ENCODE measurements at places on chromosomes 4 and X.

- DNase-seq = peak; percentile 88
Observed at GRCh38 chr4:94452476-94453371, 982 bp downstream of the PDLIM5 start.

DNA sequence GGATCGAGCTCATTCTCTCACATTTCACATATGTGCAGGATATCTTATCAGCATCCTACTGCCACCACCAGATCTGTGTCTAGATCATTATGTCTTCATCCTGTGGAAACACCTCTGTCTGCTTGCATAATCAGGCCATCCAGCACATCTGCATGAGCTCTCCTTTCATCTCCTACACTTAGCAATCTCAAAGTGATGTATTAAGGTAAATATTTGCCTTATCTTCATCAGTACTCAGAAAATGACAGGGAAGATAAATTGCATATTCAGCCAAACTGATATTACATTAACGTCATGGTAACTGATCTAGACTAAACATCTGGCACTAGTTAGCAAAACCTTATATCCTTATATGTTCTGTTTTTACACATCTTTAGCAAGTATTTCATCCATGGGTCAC, 207.3 kb upstream of the PABPC4L start:
- no peak for DNase-seq

GRCh38 chr4:78788007-78788889, 12.1 kb downstream of the BMP2K start:
- no peak for DNase-seq

GRCh38 chrX:120664081-120664480, 34.2 kb upstream of the C1GALT1C1 start:
- DNase-seq = no peak

DNA sequence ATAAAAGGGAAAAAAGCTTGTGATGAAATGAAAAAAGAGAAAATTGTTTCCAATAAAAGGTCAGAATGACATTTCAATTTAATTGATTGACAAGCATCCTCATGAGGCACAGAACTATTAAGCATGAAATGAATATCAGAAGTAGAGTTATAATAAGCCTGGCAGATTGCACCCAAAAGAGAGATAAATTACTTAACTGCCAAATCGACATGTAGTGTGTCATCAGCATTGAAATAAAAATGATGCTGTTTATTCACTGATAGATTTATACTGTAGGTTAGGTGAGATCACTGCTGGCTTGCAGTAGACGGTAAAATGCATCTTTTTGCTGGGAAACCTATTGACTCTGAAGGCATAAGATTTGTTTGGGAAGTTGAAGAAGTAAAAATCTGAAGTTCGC, 507.2 kb downstream of the FSTL5 start:
- DNase-seq = no peak

- no peak for DNase-seq
Observed at GRCh38 chrX:46665232-46666152, 91.9 kb downstream of the CHST7 start.

DNA sequence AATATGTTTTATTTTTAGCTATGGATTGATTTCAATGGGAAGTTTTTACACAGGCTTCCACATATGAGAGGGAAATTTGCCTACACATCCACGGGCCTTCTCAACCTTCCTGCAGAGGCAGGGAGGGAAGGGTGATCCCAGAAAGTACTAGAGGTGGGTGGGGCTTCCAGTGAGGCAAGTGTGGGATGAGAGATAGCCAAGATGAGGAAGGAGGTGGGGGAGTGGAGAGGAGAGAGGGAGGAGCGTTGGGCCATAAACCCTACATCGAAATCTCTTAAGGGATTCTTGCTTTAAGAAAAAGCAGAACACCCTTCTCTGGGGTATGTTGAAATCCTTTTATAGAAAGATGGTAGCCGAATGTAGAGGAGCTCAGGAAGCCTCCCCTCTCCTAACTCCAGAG, 19.0 kb downstream of the NKX6-1 start:
- DNase-seq = no peak

DNA sequence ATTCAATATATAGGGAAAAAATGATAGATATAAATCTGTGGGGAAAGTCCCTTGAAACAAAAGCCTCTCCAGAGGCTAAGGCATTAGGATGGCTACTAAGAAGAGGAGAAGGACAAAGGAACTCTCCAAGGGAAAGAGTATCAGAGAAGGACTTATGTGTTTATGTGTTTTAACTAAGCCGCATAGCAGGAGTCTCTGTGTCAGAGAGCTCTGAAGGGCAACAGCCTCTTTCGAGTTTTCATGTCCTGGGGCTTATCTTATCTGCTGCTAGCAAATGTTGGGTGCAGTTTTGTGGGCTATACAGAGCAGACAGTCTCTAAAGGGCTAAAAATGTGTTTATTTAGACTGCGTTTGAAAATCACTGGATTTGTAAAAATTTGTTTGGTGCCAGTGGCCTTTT, 1145.6 kb upstream of the DIAPH2 start:
- DNase-seq = no peak

GRCh38 chr4:99156992-99157391, 12.9 kb upstream of the ADH4 start:
- no peak for DNase-seq

DNA sequence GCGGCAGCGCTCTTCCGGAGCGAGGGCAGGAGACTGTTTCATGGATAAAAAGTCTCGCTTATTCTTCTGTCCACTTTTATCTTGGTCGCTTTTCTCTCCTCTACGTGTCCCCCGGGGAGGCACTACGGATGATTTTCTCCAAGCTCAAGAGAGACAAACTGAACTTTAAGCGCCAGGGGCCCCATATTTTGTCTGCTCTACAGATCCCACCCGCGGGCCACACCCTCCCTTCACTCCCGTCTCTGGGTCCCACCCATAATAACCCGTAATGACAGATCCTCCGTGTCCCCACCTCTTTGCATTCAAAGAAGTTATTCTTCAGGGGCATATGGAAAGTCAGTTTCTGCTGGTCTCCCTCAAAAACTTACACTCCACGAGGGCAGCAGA, at the start of gene CORIN:
TSS of gene CORIN (minus strand) at position 160 of the 387 bp plus-strand sequence. CDS start at position 42, 118 bp downstream.
- DNase-seq = peak; percentile 49

GRCh38 chr4:6703786-6704185, 5.9 kb downstream of the MRFAP1L1 start:
- DNase-seq = no peak

DNA sequence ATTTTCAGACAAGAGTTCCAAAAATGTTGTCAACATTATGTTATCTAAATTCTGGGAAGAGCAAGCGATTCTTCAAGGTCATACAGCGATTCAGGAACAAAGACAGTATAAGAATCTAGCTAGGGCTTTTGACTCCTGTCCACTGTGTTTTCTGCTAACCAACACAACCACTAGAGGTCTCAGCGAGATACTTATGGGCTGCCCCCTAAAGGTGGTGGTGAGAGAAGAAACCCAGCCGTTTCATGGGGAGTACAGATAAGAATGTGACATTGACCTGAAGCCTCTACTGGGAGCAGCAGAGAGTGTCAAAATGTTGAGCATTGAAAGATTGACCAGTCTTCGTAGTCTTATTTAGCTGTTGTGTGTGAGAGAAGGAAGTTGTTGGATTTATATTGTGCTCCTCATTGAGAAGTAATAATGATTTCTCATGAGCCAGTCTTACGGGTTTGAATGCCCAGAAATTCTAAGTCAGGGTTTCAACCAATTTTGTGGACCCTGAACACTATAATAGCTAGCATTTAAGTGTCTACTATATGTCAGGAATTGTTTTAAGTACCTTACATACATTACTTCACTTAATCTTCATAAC, 168.3 kb downstream of the SPRY1 start:
- DNase-seq = no peak

GRCh38 chr4:178339769-178340168, 897.5 kb upstream of the AGA start:
- DNase-seq = no peak

- DNase-seq = no peak
Observed at GRCh38 chrX:12309040-12309743, 170.9 kb downstream of the FRMPD4 start.

GRCh38 chr4:730511-730910, 24.9 kb downstream of the PCGF3 start:
- no peak for DNase-seq

- no peak for DNase-seq
Observed at GRCh38 chrX:11193035-11193469, 81.9 kb downstream of the HCCS start.

Data from left ventricle myocardium superior (tissue), 1 donor.